NCI-H2029 treated with DMSO at 0.1 percent for 48 hours (cell line): ENCODE measurements at places on chromosomes 1 and 21.
A peak's percentile ranks its signal among the peaks of the same experiment; 100 is the strongest.

DNA sequence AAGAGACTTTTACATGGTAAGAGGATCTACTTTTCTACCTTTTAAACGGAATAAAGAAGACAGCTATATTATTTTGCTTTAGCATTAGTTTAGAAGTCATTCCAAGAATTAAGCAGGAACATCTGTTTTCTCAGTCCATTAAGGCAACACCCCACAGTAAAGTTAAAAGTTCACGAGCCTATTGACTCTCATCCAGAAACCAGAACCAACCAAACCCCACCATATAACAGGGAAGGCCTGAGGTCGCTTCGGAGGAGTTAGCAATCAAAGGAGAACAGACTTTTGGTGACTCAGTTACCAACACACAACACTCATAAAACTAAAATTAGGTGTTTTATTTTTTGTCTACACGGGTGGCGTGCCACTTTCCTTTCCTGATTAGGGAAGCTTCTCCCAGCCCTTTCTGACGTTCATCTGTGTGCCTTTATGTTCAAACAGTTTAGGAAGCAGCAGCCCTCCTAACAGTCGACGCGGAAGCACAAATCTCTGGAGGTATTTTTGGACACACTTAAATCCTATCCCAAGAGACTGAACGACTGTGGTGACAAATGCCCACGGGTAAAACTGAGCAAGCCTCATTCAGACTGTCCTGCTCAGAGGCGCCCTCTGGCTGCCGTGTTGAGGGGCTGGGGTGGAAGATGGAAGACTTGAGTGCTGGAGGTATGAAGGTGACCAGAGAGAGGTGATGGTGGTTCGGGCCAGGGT is 8.6 kb upstream of the PLA2G2C start:
- DNase-seq = peak; percentile 25

DNA sequence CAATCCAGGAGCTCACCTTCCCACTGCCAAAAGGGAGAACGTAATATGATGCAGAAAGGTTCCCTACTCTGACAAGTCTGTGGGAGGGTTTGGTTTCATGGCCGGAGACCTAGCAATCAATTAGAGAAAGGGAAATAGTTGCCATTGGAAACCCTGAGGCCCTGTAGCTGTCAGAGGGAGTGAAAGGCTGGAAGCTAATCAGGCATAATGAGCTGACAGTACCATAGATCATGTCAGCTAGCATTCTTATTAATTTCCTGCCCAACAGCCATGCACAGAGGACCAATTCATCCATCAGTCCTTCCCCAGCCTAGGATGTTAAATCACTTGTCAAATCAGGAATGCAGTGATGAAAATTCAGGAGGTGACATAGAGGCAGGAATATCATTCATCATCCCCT is 527.3 kb downstream of the PLPP3 start:
- no peak for DNase-seq

DNA sequence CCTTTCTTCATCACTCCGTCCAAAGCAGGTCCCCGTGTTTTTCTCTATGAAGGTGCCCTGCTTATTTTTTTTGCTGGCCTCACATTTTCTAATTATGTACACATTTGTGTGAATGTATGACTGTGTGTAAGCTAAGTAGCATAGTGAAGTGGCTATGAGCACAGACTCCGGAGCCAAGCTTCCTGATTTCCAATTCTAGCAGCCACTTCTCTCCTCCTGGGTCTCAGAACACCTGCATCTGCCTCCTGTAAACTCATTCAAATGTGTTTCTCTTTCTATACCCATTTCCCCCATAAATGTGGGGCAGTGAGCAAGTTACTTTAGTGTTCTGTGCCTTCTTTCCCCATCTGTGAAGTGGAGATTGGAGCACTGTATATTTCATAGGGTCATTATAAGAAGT is 2.1 kb downstream of the SLAMF6 start:
- DNase-seq = no peak

- no peak for DNase-seq
Observed at GRCh38 chr1:110477967-110478640, 27.2 kb downstream of the PROK1 start.

DNA sequence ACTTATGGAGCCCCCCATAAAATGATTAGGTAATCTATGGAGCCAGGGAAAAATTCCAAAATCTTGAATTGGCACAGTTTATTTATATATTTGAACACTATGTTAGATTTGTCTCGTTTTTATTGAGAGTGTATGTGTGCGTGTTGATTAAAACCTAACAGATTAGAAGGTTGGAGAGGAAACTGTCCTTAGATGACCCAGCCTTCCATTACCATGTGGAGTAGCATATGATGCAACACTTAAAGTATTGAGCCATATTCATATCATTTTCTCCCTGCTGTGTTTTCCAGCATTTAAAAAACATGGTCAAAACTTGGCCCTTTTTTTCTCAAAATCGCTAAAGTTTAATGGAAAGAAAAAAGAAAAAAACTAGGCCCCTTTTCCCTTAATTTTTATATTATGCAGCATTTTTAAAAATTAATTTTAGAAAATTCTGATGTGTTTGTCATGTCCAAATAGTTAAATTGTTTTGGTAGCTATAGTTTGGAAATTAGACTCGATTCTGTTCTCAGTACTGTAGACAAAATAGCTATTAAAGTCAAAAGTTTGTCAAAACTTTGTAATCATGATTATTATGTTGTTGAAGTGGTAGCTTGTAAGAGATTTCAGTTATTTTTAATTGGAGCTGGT is 2.3 kb downstream of the LRRC8D start:
- no peak for DNase-seq

- no peak for DNase-seq
Observed at GRCh38 chr1:91752324-91752723, 133.6 kb downstream of the TGFBR3 start.

GRCh38 chr1:89604414-89604735 is 28.5 kb upstream of the LRRC8C start:
- DNase-seq = no peak

DNA sequence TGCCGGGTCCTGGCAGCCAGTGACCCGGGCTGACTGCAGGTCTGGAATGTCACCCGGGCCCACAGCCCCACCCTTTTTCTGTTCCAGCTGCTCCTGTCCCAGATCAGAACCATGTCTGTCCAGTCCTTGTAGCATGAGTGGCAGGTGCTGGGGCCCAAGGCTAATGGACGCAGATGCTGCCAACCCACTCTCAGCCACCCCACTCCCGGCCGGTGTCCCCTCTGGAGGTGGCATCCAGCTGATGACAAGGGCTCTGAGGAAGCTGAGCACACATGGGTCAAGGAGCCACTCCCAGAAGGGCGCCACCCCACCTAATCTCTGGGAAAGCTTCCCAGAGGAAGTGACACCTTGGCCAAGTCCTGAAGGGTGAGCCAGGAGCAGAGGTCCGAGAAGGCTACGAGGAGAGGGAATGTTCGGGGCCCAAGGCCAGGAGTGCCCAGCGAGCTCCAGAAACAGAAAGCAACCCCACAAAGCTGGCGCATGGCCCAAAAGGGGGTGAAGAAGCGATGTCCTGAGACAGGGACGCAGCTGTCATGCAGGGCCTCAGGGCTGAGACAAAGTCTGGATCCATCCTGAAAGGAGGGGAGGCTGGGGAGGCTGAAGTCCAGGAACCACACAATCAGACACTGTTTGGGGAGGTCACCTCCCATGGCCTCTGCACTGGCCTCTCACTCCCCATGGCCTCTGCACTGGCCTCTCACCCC is 39.5 kb downstream of the ACOT7 start:
- DNase-seq = no peak

- DNase-seq = no peak
Observed at GRCh38 chr1:110340207-110340468, 961 bp downstream of the RBM15 start.

- DNase-seq = no peak
Observed at GRCh38 chr1:64745181-64745985, 508 bp downstream of the RAVER2 start.

DNA sequence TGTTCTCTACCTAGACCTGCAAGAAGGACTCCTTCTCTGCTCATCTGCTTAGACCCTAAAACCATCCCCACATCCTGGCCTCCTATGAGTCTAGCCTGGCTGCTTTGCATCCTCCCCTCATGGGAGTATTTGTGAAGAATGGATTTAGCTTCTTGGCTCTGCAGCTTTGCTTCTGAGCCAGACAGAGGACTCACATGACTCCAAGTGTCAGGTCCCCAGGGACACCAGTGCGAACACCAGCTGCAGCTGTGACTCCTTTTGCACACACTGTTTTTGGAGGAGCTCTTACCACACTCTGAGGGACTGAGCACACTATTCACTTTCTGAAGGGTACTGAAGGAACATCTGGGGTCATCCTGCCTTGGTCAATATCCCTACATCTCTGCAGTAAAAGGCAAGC is 131.8 kb upstream of the SGIP1 start:
- no peak for DNase-seq

GRCh38 chr1:219514728-219515127 is 98.2 kb downstream of the ZC3H11B start:
- no peak for DNase-seq

GRCh38 chr1:59150577-59151386 is 146.1 kb upstream of the FGGY start:
- DNase-seq = no peak

DNA sequence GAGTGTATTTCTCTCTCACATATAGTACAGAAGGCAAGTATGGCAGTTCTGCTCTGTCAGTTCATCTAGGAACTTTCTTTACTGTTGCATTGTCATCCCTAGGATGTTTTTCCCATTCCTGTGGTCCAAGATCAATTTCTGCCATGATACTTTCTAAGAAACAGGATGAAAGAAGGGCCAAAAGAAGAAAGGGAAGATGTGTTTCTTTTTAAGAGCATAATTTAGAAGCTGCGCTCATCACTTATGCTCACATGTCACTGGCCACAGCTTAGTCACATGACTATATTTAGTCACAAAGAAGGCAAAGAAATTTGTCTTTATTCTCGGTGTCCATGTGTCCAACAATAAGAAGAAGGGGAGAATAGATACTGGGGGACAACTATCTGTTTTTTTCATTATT is 7.0 kb upstream of the MAST2 start:
- DNase-seq = no peak

GRCh38 chr1:39128959-39129358 is 75.5 kb upstream of the MACF1 start:
- DNase-seq = peak; percentile 100
